MG63 (cell line): ENCODE measurements at places on chromosomes 3 and 15. TPM values are rescaled to one million over a fixed set of nuclear protein-coding genes. Genes with fewer than 3 reads are reported as not detected.

TRPC1 gene
- total RNA-seq = 2.3 and 2.6 TPM in 2 replicates

IGF2BP2 gene
- total RNA-seq = 26.2 and 49.3 TPM in 2 replicates

TERB2 gene
- not detected in 2 replicates for total RNA-seq

GOLGA8S gene
- total RNA-seq = not detected in 2 replicates
